ENCODE measurements at places on chromosomes 4 and X. TPM values are rescaled to one million over a fixed set of nuclear protein-coding genes. Genes with fewer than 3 reads are reported as not detected.

The KDR gene
- 77.1 TPM for polyA plus RNA-seq

The SLC6A8 gene
- 46.6 TPM for polyA plus RNA-seq

The CRLF2 gene
- polyA plus RNA-seq: not detected

The ARX gene
- not detected for polyA plus RNA-seq

The ASB12 gene
- polyA plus RNA-seq: 0.44 TPM

The FATE1 gene
- not detected for polyA plus RNA-seq

The TMEM31 gene
- 1.2 TPM for polyA plus RNA-seq

The PNCK gene
- polyA plus RNA-seq: 11.4 TPM

The GLRA3 gene
- 0.04 TPM for polyA plus RNA-seq

The CWH43 gene
- polyA plus RNA-seq: 7.6 TPM

The DIPK2B gene
- 9.6 TPM for polyA plus RNA-seq
